Heart right ventricle (tissue), 16 donors: ENCODE measurements at places on chromosomes 7 and 10. TPM values are rescaled to one million over a fixed set of nuclear protein-coding genes. Genes with fewer than 3 reads are reported as not detected.
A peak's percentile ranks its signal among the peaks of the same experiment; 100 is the strongest.

GRCh38 chr7:136807598-136807997 is 60.9 kb upstream of the CHRM2 start:
- no peak for DNase-seq

DNA sequence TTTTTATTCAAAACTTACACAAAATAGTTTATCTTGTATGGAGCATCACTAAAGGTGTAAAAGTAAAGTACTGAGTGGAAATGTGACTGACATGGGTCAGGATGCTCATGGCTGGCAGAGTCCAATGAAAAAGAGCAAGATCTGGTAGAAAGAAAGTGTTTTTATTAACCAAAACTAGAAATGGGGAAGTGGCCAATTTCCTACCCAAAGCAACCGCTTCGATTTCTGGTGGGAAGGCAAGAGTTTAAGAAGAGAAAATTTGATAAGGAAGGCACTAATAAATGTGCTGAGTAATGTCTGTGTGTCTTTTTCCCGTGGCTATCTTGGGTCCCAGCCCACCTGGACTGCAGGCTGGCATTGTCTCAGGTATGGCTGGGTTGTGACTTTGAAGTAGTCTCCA is 277.7 kb downstream of the ANKRD7 start:
- DNase-seq = no peak

DNA sequence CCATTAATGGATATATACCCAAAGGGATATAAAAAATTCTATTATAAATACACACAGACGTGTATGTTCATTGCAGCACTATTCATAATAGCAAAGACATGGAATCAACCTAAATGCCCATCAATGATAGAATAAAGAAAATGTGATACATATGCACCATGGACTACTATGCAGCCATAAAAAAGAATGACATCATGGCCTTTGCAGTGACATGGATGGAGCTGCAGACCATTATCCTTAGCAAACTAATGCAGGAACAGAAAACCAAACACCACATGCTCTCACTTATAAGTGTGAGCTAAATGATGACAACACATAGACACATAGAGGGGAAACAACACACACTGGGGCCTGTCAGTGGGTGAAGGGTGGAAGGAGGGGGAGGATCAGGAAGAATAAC is 33.0 kb downstream of the POLR1F start:
- DNase-seq = no peak

DNA sequence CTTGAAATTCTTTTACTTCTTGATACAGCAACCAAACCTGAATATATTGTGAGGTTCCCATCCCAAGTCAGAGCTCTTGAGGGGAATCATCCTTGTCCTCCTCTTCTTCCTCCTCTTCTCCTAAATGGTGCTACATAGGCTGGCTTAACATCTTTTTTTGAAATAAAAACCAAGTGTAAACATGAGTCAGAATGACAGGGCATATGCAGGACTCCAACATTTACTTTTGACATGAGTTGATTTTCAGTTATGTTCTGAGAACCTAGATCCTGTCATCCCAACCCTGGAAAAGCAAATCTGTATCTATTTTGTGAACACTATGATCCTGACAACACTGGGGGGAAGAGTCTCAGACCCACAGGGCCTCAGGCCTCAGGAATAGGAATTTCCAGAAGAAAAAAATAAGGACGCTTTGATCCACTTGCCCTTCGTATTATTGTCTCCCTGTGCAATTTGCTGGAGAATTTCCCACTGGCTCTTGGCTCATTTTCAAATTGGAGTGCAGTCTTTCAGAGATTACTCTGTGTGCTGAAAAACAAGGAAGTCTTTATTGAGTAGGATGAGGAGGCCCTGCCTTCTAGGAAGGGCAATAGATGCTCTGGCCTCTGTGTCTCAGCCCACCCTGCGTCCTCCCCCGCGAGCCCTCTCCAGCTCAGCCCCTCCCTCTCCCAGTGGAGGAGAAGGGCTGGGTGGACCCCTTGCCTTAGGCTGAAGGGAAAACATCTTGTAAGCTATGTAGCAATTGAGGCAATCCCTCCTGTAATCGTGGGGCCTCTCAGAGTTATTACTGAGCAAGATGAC is 121.6 kb downstream of the CREB5 start:
- DNase-seq = peak; percentile 42

GRCh38 chr7:26992670-26993069 is 103.1 kb downstream of the HOXA1 start:
- no peak for DNase-seq

DNA sequence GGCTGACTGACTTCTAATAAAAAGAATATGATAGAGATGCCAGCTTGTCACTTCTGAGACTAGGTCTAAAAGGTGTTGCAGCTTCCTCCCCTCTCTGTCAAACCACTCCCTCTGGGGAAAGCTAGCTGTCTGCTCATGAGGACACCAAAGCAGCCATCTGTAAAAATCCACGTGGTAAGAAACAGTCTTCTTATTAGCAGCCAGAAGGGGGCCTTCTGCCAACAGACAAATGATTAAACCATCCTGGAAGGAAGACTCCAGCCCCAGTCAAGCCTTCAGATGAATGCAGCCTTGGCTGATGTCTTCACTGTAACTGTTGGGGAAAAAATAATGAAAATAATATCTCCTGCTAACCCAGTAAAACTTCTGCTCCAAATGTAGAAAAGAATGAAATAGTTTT is 41.9 kb upstream of the DAGLB start:
- DNase-seq = no peak

GRCh38 chr7:142590830-142591457 is 158.3 kb upstream of the PRSS1 start:
- no peak for DNase-seq

- no peak for DNase-seq
Measured at GRCh38 chr7:123624527-123625183, 23.0 kb downstream of the ASB15 start.

DNA sequence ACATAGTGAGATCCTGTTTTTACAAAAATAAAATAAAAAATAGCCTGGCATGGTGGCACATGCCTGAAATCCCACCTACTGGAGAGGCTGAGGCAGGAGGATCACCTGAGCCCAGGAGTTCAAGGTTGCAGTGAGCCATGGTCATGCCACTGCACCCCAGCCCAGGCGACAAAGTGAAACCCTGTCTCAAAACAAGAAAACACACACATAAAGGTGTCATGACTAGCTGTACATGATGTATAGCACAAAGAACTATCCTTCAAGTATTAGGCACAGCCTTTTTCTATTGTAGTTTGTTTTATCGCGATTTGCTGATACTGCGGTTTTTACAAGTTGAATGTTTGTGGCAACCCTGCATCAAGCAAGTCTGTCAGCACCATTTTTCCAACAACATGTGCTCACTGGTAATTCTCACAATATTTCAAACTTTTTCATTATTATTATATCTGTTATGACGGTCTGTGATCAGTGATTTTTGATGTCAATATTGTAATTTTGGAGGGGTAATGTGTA is 11.5 kb upstream of the SNX13 start:
- no peak for DNase-seq

GRCh38 chr10:93030409-93030808 is 30.2 kb upstream of the CYP26C1 start:
- no peak for DNase-seq

GRCh38 chr10:132677096-132677472 is 108.9 kb downstream of the NKX6-2 start:
- DNase-seq = no peak

GRCh38 chr7:16268821-16269768 is 152.2 kb downstream of the CRPPA start:
- DNase-seq = no peak

GRCh38 chr7:3488829-3489228 is 187.8 kb downstream of the SDK1 start:
- DNase-seq = no peak

DNA sequence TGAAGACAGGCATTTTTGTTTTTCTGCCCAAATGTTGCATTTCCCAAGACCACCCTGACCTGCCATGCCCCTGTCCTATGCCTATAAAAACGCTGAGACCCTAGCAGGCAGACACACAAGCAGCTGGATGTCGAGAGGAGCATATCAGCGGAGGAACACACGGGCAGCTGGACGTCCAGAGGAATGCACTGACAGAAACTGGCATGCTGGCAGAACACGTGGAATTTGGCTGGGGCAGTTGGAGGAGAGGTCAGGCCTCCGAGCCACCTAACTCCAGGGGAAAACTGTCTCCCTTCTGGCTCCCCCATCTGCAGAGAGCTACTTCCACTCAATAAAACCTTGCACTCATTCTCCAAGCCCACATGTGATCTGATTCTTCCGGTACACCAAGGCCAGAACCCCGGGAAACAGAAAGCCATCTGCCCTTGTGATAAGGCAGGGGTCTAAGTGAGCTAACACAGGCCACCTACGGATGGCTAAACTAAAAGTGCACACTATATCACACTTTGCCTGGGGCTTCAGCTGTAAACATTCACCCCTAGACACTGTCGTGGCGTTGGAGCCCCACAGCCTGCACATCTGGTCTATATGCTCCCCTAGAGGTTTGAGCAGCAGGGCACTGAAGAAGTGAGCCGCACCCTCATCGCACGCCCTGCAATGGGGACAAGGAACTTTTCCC is 10.0 kb upstream of the CDHR3 start:
- no peak for DNase-seq

DNA sequence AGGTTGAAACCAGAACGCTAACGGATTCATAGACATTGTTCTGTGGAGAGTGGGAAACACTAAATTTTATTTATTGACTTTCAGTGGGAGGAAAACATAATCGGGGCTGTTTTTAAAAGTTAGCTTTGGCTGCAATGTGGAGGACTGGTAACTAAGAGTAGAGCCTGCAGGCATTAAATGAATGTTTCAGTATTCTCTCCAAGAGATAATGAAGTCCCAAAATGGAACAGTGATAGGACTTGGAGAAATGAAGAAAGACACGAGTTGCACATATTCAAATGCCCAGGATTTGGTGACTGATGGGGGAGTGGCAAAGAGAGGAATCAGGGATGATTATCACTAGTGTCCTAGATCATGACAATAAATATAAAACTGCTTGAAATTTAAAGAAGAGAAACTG is 359.8 kb upstream of the LRRTM3 start:
- no peak for DNase-seq

DNA sequence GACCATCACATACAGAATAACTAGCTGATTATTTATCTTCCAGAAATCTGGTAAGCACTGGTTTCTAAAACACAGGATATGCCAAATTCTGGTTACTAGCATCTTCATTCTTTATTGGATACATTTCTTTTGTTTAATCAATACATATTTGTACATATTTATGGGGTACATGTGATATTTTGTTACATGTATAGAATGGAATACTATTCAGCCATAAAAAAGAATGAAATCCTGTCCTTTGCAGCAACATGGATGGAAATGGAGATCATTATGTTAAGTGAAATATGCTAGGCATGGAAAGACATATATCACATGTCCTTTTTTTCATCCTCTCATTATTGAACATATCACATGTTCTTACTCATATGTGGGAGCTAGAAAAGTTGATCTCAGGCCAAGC is 32.7 kb upstream of the PURB start:
- no peak for DNase-seq

- DNase-seq = no peak
Measured at GRCh38 chr7:146661435-146661834, 544.8 kb downstream of the CNTNAP2 start.

DNA sequence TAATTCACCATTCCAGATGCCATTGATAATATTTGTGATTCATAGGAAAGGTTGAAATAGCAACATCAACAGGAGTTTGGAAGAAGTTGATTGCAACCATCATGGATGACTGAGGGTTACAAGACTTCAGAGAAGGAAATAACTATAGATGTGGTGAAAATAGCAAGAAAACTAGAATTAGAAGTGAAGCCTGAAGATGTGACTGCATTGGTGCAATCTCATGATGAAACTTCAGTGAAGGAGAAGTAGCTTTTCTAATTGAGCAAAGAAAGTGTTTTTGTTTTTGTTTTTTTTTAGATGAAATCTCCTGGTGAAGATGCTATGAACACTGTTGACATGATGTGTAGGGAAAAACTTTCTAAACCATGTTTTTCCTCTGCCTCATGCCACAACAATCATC is 18.7 kb upstream of the CD36 start:
- no peak for DNase-seq

DNA sequence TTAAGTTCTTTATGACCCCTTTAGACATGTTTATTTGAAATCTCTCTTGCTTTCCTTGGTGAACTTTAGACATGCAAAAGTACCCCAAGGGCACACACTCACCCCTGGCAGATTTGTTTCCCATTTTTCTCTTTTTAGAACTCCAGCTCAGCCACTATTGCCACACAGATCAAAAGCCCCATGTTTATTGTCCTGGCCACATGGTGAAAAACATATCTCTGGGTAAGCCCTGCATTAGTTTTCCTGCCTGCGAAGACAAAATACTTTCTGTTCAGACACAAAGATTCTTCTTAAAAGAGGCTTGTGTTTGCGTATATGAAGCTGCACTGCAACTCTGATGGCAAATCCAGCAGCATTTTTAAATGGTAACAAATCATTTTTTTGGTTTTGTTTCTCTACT is 200.0 kb downstream of the POLR1F start:
- no peak for DNase-seq

DNA sequence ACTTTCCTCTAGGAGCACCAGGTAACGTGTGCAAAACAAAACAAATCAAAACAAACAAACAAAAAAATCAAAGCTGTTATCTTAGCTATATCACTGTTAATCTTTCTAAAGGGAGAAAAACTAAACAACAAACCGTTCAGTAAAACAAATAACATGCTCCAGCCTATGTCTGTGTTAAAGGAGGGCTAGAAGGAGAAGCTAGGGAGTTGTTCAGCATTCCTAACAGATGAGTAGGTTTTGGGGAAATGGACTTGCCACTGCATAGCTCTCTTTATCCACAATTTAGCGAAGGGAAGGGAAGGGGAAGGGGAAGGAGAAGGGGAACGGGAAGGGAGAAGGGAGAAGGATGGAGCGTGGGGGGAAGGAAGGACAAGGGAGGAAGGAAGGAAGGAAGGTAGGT is 134.2 kb upstream of the AKR1E2 start:
- no peak for DNase-seq

DNA sequence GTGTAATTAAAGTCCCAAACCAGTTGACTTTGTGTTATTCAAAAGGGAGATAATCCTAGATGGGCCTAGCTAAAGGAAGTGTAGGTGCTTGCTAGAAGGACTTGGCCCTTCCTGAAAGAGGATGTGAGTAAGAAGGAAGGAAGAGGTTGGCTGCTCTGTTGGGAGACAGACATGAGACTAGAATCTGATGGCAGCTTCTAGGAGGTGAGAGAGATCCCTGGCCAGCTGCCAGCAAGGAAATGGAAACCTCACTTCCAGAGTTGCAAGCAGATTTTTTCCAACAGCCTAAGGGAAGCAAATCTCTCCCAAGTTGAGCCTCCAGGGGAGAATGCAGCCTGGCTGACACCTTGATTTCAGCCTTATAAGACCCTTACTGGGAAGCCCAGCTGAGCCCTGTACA is 368.4 kb upstream of the ZMIZ1 start:
- DNase-seq = peak; percentile 41

- no peak for DNase-seq
Measured at GRCh38 chr7:2006921-2007381, 225.8 kb downstream of the MAD1L1 start.

GRCh38 chr10:110150046-110150445 is 57.4 kb upstream of the MXI1 start:
- DNase-seq = no peak

NPC1L1 gene
- total RNA-seq = 0.13 TPM

AEBP1 gene
- total RNA-seq = 17.8 TPM

PRXL2A gene
- total RNA-seq = 85.4 TPM

ALOX5 gene
- total RNA-seq = 1.8 TPM

NAT16 gene
- total RNA-seq = not detected
